Astrocyte (in vitro differentiated cells and primary cell): ENCODE measurements at places on chromosomes 16 and 17. TPM values are rescaled to one million over a fixed set of nuclear protein-coding genes. Genes with fewer than 3 reads are reported as not detected.

GRCh38 chr16:58197314-58198012 lies 443 bp downstream of the CSNK2A2 start:
- no peak for DNase-seq

GRCh38 chr16:67364600-67365235 lies 28.6 kb downstream of the TPPP3 start:
- no peak for DNase-seq

GRCh38 chr16:72787130-72787513 lies 260.8 kb downstream of the ZFHX3 start:
- no peak for DNase-seq

- DNase-seq = no peak
Observed at GRCh38 chr16:88348377-88349152, 34.2 kb upstream of the ZNF469 start.

DNA sequence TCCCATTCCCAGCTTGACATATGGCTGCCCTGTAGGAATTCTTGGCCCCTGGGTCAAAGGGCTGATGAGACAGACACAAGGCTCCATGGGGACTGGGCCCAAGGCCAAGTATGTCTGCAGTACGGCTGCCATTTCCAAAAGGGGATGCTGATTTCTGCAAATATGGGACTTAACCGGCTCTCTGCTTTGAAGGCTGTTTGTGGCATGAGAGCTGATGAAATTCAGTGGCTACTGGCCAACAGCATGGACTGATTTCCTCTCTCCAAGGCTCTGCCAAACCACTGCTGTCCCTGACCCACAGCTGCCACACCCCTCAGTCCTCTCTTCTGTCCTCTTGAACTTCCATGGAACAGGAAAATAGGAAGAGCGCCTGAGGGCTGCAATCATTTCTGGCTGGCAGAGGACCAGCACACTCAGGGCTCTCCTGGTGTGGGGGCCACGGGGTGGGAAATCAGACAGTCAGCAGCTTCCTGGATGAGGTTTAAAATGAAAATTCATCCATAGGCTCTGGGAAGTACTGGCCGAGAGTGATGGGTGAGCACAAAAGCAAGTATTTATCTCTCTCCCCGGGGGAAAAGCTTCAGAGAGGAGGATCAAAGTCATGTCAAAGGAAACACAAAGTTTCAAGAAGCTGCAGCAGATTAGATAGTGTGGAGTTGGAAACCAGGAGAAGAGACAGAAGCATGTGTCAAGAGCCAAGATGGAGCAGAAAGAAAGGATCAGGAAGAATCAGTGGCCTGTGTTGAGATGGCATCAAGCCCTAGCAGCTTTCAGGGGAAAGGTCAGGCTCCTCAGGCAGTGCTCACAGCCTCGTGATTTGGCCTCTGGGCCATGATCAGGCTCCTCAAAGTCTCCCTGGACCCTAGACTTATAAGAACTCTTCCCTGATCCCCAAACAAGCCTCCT lies 64.1 kb upstream of the SREBF1 start:
- peak; percentile 93 for DNase-seq

DNA sequence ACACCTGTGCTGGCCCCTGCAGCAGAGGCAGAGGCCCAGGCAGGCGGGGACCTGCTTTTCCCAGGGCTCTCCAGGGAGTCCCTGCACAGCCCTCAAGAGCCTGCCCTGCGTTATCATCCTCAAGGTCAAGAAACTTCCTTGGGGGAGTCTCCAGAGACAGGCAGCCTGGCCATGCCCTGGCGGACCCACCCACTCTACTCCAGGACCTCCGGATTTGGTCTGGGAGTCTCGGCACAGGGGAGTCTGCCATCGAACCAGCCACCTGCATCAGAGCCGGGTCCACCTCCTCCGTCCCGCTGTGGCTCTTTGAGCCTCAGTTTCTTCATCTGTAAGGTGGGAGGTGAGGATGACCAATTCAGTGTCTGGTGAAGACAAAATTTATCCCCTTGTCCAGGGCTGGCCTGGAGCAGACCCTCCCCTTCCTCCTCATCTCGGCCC lies 75.3 kb upstream of the TNRC6C start:
- no peak for DNase-seq

GRCh38 chr17:57993471-57994365 lies 5.7 kb upstream of the VEZF1 start:
- DNase-seq = no peak

DNA sequence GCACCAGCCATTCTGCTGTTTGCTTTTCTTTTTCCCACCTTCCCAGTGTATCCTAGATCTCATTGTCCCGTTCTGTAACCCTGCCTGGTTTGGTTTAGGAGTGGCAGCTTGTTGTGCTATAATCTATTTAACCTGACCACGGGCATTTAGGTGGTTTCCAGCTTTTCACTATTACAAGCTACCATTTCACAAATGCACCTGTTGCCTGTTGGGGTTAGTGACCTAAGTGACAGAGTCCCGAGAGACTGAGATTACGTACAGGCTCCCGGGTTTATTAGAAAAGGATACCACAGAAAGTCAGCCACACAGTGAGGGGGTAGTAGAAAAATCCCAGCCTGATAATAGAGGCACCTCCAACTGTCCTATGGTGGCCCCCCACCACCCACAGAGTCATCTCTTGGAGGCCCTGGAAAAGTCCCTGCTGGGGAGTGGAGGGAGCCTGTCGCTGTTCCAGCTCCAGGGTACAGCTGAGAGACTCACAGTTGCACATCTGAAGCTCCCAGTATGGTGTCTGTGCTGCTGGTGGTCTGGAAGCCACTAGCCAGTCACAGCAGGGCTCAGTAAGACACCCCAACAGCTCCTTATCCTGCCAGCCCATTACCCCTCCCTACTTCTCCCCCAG lies 21.2 kb downstream of the CLEC16A start:
- no peak for DNase-seq

DNA sequence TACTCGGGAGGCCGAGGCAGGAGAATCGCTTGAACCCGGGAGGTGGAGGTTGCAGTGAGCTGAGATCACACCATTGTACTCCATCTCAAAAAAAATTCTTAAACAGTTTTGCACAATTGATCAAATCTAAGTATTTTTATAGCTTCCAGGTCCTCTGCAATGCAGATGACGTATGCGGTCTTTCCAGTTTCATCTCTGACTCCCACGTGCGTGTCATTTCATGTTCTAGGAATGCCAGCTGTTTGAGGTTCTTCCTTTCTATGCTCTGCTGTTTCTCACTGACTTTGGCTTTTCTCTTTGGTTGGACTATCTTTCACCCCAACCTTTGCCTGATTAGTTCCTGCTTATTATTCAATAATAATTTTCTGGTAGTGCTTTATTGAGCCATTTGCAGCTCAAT lies 16.2 kb downstream of the CHP2 start:
- DNase-seq = no peak

GRCh38 chr17:78960928-78961327 lies 18.8 kb downstream of the LGALS3BP start:
- DNase-seq = no peak

DNA sequence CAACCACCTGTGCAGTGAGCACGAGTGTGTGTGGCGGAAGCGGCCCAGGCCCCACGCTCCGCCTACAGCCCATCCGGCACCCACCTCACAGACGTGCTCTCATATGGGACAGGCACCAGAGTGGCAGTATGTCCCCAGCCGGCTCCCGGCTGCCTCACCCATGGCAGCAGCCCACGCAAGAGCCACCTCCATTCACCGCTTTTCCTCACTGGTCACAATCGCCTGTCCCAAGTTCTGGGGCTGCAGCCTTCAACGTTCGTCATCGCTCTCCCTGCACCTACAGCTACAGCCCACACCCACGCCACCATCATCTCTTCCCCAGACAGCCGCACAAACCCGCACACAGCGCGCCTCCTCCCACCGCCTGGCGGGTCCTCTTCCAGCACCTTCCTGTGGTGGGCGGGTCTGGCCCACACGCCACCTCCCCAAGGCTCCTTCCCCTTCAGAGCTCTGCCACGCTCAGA lies 17.5 kb upstream of the TRAP1 start:
- DNase-seq = no peak

- no peak for DNase-seq
Observed at GRCh38 chr17:37218849-37219248, 156.9 kb upstream of the C17orf78 start.

DNA sequence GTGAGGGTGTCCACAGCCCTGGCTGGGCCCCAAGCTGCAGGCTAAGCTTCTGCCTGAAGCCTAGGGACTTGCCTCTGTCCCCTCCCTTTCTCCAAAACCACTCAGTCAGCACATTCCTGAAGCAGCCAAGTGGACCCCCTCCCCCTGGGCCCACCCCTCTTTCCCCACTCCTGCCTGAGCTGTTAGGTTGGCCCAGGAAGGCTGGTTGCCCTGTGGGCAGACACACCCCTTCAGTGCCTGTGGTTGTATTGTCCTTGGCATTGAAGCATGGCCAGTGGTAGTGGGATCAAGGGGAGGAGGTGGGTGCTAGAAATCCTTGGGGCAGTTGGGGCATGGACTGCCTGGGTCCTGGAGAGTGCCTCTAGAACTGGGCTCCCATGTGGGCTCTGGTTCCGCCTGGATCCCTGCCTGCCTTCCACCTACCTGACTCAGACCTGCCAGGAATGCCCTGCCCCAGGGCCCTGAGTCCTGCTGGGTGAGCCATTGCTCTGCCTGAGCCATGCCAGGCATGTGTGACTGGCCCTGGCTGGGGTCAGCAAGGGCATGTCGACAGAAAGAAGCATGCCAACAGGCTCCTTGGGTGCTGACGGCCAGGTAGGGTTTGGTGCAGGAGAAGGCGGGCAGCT lies 2.1 kb downstream of the TRAF4 start:
- DNase-seq = no peak

DNA sequence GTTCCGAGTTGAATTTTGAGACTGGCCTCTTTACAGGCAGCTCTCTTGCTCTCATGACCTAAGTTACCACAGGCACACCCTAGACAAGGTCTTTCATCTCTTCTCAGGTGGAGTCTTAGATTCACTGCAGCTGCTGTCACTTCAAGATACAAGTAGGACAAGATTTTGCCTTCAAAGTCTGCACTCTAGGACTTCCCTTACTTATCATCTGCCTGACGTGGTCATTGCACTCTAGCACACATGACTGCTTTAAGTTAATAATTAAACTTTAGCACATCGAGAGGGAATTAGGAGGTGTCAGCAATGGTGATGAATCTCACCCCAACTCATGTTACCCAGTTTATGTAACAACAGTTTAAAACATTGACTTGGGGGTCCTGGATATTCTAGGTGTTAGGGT lies 25.6 kb downstream of the RNF135 start:
- no peak for DNase-seq

GRCh38 chr17:77529328-77529650 lies 388.5 kb downstream of the SEC14L1 start:
- no peak for DNase-seq

DNA sequence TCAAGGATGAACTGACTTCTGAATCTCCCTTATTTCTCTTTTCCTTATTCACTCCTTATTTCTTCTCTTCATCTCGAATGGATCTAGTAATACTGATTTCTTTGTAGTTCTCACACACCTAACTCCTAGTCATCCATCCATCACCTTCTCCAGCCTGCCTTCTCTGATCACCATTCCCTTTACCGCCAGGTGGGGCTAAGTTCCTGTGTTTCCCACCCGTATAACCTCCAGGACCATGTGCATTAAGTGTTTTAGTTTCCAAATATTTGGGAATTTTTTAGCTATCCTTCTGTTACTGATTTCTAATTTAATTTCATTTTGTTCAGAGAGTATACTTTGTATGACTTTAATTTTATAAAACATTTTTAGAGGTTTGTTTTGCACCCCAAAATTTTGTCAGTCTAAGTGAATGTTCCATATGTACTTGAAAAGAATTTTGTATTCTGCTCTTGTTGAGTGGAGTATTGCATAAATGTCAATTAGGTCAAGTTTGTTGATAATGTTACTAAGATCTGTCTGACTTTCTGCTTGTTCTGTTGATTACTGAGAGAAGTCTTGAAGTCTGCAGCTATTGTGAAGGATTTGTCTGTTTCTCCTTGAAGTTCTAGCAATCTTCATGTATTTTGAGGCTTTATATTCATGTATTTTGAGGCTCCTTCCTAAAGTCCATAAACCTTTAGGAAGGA lies 8.8 kb downstream of the BPTF start:
- DNase-seq = no peak

DNA sequence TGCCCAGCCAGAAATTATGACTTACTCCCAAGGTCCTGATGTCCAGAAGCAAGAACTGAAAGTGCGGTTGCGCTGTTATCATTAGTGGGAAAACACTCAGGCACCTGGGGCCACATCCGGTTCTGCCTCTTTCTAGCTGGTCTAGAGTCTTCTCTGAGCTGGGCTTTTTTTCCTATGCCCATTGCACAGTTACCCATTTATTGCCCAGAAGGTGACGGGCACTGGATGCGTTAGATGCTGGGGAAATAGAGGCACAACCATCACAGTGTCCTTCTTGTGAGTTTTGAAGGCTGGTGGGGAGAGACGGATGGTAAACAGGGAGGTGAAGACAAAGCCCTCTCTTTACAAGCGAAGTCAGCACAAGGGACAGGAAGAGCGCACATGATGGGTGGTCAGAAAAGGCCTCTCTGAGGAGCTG lies 37.7 kb downstream of the PLCG2 start:
- DNase-seq = no peak

GRCh38 chr17:64449545-64449944 lies 630 bp downstream of the MILR1 start:
- no peak for DNase-seq

ZPBP2 gene
- total RNA-seq = not detected in 2 replicates

ABCC6 gene
- total RNA-seq = 2.4 and 3.0 TPM in 2 replicates

CLN3 gene
- 23.0 and 26.0 TPM in 2 replicates for total RNA-seq

AATF gene
- 47.1 and 49.1 TPM in 2 replicates for total RNA-seq

IGF2BP1 gene
- 241 and 260 TPM in 2 replicates for total RNA-seq

KRT40 gene
- not detected in 2 replicates for total RNA-seq

CES5A gene
- total RNA-seq = not detected in 2 replicates

PERCC1 gene
- not detected in 2 replicates for total RNA-seq

TMEM100 gene
- total RNA-seq = 6.0 and 7.3 TPM in 2 replicates

CPHXL2 gene
- total RNA-seq = not detected in 2 replicates

KRTAP4-9 gene
- total RNA-seq = not detected in 2 replicates

ANKRD13B gene
- 16.3 and 17.9 TPM in 2 replicates for total RNA-seq

ASGR2 gene
- total RNA-seq = not detected in 2 replicates

KRT9 gene
- total RNA-seq = 0.09 TPM in 1 of 2 replicates, not detected in the other

BRIP1 gene
- 3.2 and 6.4 TPM in 2 replicates for total RNA-seq

CACNA1G gene
- total RNA-seq = 0.27 and 0.36 TPM in 2 replicates

ARHGDIG gene
- 3.3 and 5.0 TPM in 2 replicates for total RNA-seq

ZG16 gene
- total RNA-seq = not detected in 2 replicates
